HCT116 (cell line): ENCODE measurements at places on chromosomes 4 and X.

GRCh38 chr4:170001011-170001744 lies 25.0 kb downstream of the MFAP3L start:
- H3K36me3 ChIP-seq, result no peaks in the 10 kb centered on the region
- no peaks in the 10 kb centered on the region for H3K27me3 ChIP-seq
- H3K4me1 ChIP-seq, result no peaks in the 10 kb centered on the region
- no peak for DNase-seq
- no peak overlapping the region for H3K4me3 ChIP-seq
- no peak overlapping the region for H3K27ac ChIP-seq

- H3K27me3 ChIP-seq, result no peaks in the 10 kb centered on the region
- H3K27ac ChIP-seq, result no peak overlapping the region
- no peaks in the 10 kb centered on the region for H3K36me3 ChIP-seq
- no peaks in the 10 kb centered on the region for H3K4me1 ChIP-seq
- peak; percentile 23 for DNase-seq
Measured at GRCh38 chr4:176789955-176790354, 2.8 kb downstream of the VEGFC start.

- DNase-seq, result no peak
- H3K4me3 ChIP-seq, result no peak overlapping the region
- peaks cover 1% of the 10 kb centered on the region; the same call in 1 of the 2 replicates for H3K4me1 ChIP-seq
- no peaks in the 10 kb centered on the region for H3K36me3 ChIP-seq
Measured at GRCh38 chr4:1608821-1609500, 75.2 kb downstream of the FAM53A start.

- H3K4me1 ChIP-seq, result peaks cover 4% of the 10 kb centered on the region; the same call in 1 of the 2 replicates
- H3K36me3 ChIP-seq, result no peaks in the 10 kb centered on the region
- no peak overlapping the region for H3K27ac ChIP-seq
- DNase-seq, result no peak
- H3K4me3 ChIP-seq, result no peak overlapping the region
Measured at GRCh38 chr4:173498023-173498422, 32.0 kb downstream of the HAND2 start.

- H3K27ac ChIP-seq, result no peak overlapping the region
- DNase-seq, result no peak
- no peak overlapping the region for H3K4me3 ChIP-seq
Measured at GRCh38 chrX:109848461-109849050, 115.5 kb upstream of the ACSL4 start.

DNA sequence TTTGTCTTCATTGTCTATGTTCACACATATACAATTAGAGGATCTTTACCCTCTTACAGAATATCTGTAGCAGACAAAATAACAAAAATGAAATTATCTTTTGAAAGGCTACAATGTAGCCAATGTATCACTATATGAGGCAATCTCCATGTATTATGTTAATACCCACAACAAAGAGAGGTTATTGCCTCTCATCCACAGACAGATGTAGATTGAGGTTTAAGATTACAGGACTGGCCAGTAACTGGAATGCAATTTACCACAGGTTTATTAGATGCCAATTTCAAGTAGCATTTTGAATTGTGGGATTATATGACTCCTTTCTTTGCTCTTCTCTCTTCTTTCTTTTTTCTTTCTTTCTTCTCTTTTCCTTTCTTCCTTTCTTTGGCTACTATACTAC lies 242.6 kb downstream of the ANKRD50 start:
- no peaks in the 10 kb centered on the region for H3K4me1 ChIP-seq
- DNase-seq, result no peak
- no peaks in the 10 kb centered on the region for H3K36me3 ChIP-seq
- no peak overlapping the region for H3K4me3 ChIP-seq
- no peak overlapping the region for H3K27ac ChIP-seq

DNA sequence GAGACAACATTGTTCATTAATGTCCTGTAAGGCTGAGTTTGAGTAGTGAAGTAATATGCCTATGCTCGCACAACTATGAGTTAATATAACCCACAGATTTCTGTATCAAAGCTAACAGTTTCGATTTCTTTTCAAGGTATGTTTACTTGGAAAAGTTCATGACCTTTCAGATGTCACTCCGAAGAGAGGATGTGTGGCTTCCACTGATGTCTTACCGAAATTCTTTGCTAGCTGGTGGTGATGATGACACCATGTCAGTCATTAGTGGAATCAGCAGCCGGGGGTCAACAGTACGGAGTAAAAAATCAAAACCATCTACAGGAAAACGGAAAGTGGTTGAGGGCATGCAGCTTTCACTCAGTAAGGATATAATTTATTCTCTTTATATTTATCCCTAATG lies 124.9 kb downstream of the STAG2 start:
- no peak overlapping the region for H3K27ac ChIP-seq
- no peak for DNase-seq
- H3K36me3 ChIP-seq, result no peaks in the 10 kb centered on the region
- no peak overlapping the region for H3K4me3 ChIP-seq

- DNase-seq, result no peak
- H3K4me1 ChIP-seq, result no peaks in the 10 kb centered on the region
- H3K27me3 ChIP-seq, result no peaks in the 10 kb centered on the region
- H3K4me3 ChIP-seq, result no peak overlapping the region
Measured at GRCh38 chrX:133781174-133781573, 204.2 kb downstream of the GPC3 start.

DNA sequence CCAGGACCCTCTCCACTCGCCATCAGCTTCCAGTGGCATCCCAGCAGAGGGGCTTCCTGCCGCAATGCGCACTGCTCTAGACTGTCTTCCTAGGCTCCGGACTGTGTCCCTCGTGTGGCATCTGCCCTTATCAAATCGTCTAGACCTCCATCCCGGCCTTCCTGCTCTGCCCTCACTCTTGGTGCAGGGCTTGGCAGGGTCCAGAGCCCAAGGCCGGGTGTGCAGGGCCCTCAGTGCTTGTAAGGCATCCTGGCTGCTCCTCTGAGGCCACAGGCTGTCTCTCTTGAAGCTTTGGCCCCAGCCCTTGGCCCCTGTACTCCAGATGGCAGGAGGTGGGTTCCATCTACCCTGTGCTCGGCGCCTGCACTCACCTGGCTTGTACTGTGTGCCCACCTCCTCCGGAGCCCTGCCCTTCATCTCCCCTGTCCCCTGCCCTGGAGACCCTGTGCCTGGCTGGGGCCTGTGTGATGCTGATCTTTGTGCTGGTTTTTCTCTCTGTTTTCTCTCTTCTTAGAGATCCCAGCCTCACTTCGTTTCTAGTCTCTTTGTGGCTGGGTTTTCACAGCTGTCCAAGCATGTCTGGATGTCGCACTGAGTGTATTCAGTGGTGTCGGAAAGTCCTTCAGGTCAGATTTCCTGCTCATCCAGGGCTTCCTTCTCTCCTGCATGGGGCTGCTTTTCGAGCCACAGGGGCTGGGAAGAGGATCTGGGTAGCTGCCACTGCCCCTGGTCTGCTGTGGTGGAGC lies 3.7 kb upstream of the TREX2 start:
- no peak overlapping the region for H3K4me3 ChIP-seq
- H3K36me3 ChIP-seq, result no peaks in the 10 kb centered on the region
- H3K27ac ChIP-seq, result no peak overlapping the region
- H3K4me1 ChIP-seq, result no peaks in the 10 kb centered on the region

GRCh38 chr4:1770245-1770644 lies 22.8 kb upstream of the FGFR3 start:
- H3K4me1 ChIP-seq, result peaks cover 25% of the 10 kb centered on the region
- no peaks in the 10 kb centered on the region for H3K36me3 ChIP-seq
- H3K27ac ChIP-seq, result no peak overlapping the region
- DNase-seq, result no peak

GRCh38 chr4:88964450-88964849 lies 92.5 kb downstream of the FAM13A start:
- no peak overlapping the region for H3K27ac ChIP-seq
- no peaks in the 10 kb centered on the region for H3K36me3 ChIP-seq
- no peak overlapping the region for H3K4me3 ChIP-seq
- no peaks in the 10 kb centered on the region for H3K27me3 ChIP-seq

DNA sequence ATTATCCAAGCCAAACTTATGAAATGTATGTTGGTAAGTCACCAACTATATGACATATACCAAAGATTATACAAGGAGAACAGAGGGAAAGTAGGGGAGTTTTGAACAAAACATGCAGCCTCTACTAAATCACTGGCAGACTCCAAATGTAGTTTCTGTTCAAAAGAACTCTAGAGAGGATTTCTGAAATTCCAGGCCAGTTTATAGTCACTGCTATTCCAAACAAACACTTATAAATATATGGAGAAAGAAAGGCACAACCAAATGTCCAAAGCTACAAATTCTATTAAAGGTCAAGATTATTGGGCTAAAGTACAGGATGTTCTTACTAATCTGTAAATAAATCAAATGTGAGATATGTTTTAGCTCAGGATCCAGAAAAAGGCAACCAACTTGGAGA lies 2.7 kb upstream of the LRCH2 start:
- no peak overlapping the region for H3K27ac ChIP-seq
- H3K4me3 ChIP-seq, result no peak overlapping the region
- no peaks in the 10 kb centered on the region for H3K27me3 ChIP-seq
- no peaks in the 10 kb centered on the region for H3K4me1 ChIP-seq

DNA sequence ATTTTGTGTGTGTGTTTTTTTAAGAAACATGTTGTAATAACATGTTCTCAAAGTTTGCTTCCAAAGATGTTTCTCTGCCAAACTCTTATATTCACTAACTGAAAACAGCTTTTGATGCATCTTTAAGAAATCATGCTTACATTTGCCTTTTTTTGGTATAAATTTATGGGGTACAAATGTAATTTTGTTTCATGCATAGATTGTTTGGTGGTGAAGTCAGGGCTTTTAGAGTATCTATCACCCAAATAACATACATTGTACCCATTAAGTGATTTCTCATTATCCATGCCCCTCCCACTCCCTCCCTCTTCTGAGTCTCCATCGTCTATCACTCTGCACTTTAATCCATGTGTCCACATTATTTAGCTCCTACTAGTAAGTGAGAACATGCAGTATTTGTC lies 30.8 kb downstream of the SPINK2 start:
- no peak for DNase-seq
- H3K27ac ChIP-seq, result no peak overlapping the region
- H3K36me3 ChIP-seq, result no peaks in the 10 kb centered on the region
- no peak overlapping the region for H3K4me3 ChIP-seq
- H3K27me3 ChIP-seq, result no peaks in the 10 kb centered on the region
- H3K4me1 ChIP-seq, result no peaks in the 10 kb centered on the region

GRCh38 chr4:124132161-124132560 lies 580.4 kb downstream of the ANKRD50 start:
- no peak overlapping the region for H3K4me3 ChIP-seq
- H3K27me3 ChIP-seq, result no peaks in the 10 kb centered on the region
- no peak for DNase-seq
- no peaks in the 10 kb centered on the region for H3K4me1 ChIP-seq

- H3K4me3 ChIP-seq, result no peak overlapping the region
- H3K27ac ChIP-seq, result no peak overlapping the region
- H3K27me3 ChIP-seq, result no peaks in the 10 kb centered on the region
- no peaks in the 10 kb centered on the region for H3K4me1 ChIP-seq
Measured at GRCh38 chr4:145490361-145490760, 8.7 kb downstream of the SMAD1 start.

DNA sequence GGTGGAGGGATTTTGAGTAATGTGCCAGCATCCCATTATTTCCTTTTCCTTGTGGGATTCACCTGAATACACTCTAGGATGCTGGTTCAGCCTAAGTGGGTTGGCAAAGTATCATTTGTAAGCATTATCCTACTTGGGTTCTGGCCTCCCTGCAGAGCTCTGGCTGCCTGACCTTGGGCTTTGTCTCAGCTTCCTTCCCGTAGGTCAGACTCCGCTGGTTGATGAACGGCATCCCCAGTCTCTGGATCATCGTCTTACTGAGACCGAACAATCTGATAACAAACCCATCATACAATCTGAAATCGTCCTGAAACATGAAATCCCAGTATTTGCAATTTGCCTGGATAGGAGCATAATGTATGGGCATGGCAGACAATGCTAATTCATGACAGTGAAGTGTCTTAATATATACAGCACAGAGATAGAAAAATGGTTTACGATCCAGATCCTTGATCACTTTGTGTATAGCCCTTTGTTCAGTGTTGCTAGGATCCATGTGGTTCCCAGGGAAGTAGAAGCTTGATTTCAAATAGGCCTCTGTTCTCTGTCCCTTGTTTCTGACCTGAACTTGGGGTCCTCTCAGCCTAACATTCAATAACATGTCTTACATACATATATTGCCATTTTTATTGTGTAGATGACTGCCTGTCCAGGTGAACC lies 5.5 kb downstream of the MID2 start:
- no peaks in the 10 kb centered on the region for H3K36me3 ChIP-seq
- no peaks in the 10 kb centered on the region for H3K27me3 ChIP-seq
- H3K4me1 ChIP-seq, result peaks cover 5% of the 10 kb centered on the region; the same call in 1 of the 2 replicates
- no peak for DNase-seq
- no peak overlapping the region for H3K27ac ChIP-seq

- H3K4me3 ChIP-seq, result no peak overlapping the region
- H3K27ac ChIP-seq, result no peak overlapping the region
- no peak for DNase-seq
Measured at GRCh38 chr4:3869174-3869572, 103.0 kb downstream of the ADRA2C start.

DNA sequence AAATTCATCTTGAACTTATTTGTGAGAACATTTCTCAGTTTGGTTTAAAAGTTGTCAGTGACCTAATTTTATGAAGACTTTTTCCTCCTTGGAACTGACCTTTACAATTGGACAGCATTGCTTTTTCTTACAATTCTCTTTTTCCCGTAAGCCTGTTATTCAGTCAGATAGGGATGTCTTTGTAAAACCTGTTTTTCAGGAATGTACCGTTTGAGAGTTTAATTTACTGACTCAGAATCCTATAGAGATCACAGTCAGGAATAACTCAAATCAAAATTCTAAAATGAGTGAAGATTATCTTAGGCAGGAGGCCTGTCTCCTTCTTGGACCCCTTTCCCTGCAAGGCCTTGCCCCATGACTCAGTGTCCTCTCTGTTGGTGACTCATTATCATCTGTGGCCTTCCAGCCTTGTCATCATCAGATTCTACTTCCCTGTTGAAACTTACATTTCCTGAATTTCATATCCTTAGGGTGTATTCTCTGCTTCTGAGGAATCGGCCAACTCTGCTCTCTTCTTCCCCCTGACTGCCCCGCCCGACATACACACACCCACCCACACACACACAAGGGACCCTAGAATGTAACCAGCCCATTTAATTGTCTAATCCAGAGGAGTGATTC lies 99.8 kb downstream of the ARHGAP10 start:
- H3K4me3 ChIP-seq, result no peak overlapping the region
- H3K36me3 ChIP-seq, result no peaks in the 10 kb centered on the region
- DNase-seq, result peak; percentile 87
- no peaks in the 10 kb centered on the region for H3K27me3 ChIP-seq
- H3K4me1 ChIP-seq, result peaks cover 44% of the 10 kb centered on the region
- H3K27ac ChIP-seq, result peak overlapping the region; percentile 67

- H3K27ac ChIP-seq, result no peak overlapping the region
- no peak for DNase-seq
- no peak overlapping the region for H3K4me3 ChIP-seq
- H3K36me3 ChIP-seq, result no peaks in the 10 kb centered on the region
- H3K4me1 ChIP-seq, result no peaks in the 10 kb centered on the region
Measured at GRCh38 chrX:22033818-22034217, 1.7 kb downstream of the PHEX start.

- no peaks in the 10 kb centered on the region for H3K4me1 ChIP-seq
- no peaks in the 10 kb centered on the region for H3K27me3 ChIP-seq
- H3K4me3 ChIP-seq, result no peak overlapping the region
- no peak overlapping the region for H3K27ac ChIP-seq
Measured at GRCh38 chr4:39732728-39733127, 34.8 kb downstream of the UBE2K start.
